ENCODE measurements at places on chromosomes 2 and 18.

GRCh38 chr2:12320991-12321641, 395.6 kb upstream of the TRIB2 start:
- DNase-seq = no peak

DNA sequence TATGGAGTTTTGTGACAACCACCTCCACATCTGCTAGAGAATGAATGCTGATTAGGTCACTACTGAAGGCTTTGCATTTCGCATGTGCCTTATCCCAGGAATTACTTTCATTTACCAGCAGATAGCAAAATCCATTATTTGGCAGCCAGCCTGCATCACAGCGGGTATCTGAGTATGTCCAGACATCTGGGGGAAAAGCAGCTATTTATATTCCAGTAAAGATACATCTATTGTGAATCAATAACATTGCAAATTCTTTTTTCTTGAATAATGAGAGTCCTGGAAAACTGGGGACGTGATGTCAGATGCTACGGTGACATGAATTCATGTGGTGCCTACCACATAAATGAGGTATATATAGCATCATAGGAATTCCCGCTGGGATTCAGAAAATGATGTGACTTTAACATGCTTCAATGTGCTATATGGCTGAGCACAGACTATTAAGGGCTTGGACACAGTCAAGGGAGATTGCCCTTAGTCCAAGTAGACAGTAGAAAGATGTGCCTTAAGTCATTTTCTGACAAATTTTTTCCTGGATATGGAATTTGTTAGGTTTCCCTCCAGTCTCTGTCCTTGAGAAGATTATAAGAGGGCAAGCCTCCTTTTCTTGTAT, 84.2 kb upstream of the CD302 start:
- no peak for DNase-seq

GRCh38 chr2:151922845-151923666, 94.8 kb upstream of the ARL5A start:
- DNase-seq = no peak

DNA sequence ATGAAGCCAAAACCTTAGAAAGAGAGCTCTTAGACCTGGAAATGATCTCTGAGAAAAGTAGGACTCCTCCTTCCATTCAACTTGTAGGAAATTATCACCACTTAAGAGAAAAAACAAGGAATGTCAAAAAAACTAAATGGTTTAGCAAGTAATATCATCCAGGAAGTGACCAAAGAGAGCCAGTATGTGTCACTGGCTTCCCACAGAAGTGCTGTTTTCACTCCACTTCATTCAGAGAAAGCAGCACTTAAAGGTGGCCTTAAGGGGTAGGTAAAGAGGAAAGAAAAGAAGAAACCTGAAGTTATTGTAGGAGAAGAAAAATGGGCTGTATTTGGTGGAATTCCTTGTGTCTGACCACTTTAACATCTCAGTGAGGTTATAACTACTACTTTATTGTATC, 414.4 kb upstream of the ETAA1 start:
- no peak for DNase-seq

GRCh38 chr18:54856105-54856646, 27.9 kb downstream of the RAB27B start:
- no peak for DNase-seq

DNA sequence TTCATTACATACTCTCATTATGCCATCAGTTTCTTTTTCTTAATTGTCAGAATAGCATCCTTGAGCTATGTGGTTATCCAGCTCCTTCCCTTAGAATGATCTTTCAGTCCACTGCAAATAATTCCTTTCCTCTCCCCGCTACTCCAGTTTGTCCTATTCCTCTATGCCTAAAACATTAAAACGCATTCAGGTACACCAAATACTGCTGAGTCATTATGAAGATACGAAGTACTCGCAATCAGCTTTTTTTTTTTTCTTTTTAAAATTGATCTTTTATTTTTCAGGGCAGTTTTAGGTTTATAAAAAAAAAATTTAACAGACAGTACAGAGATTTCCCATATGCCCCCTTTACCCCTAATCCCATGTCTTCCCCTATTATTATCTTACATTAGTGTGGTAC, 164.8 kb upstream of the TMEM200C start:
- DNase-seq = no peak

DNA sequence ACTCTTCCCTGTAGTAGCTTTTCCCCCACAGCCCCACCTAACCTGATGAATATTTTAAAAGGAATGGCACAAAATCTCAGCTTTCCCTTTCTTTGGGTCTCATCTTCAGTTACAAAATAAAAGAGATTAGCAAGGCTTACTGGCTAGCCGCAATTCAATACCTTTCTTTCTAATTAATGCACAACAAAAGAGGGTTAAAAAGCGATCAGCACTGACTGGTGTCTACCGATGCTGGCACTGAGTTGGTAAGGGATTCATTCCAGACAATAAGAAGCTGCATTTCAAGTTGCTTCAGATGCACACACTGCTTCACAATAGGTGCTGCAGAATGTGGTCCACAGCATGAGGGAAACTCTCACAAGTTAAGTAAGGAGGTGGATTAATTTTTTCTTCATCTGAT, 41.9 kb downstream of the HDHD2 start:
- no peak for DNase-seq

GRCh38 chr2:36808386-36809068, 112.0 kb downstream of the VIT start:
- no peak for DNase-seq

- peak; percentile 28 for DNase-seq
Observed at GRCh38 chr18:43830947-43831346, 553.7 kb upstream of the SYT4 start.

DNA sequence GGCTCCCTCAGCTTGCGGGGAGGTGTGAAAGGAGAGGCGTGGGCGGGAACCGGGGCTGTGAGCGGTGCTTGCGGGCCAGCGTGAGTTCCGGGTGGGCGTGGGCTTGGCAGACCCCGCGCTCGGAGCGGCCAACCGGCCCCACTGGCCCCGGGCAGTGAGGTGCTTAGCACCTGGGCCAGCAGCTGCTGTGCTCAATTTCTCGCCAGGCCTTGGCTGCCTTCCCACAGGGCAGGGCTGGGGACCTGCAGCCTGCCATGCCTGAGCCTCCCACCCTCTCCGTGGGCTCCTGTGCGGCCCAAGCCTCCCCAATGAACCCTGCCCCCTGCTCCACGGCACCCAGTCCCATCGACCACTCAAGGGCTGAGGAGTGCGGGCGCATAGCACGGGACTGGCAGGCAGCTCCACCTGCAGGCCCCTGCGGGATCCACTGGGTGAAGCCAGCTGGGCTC, 48.2 kb downstream of the RNF138 start:
- DNase-seq = no peak

DNA sequence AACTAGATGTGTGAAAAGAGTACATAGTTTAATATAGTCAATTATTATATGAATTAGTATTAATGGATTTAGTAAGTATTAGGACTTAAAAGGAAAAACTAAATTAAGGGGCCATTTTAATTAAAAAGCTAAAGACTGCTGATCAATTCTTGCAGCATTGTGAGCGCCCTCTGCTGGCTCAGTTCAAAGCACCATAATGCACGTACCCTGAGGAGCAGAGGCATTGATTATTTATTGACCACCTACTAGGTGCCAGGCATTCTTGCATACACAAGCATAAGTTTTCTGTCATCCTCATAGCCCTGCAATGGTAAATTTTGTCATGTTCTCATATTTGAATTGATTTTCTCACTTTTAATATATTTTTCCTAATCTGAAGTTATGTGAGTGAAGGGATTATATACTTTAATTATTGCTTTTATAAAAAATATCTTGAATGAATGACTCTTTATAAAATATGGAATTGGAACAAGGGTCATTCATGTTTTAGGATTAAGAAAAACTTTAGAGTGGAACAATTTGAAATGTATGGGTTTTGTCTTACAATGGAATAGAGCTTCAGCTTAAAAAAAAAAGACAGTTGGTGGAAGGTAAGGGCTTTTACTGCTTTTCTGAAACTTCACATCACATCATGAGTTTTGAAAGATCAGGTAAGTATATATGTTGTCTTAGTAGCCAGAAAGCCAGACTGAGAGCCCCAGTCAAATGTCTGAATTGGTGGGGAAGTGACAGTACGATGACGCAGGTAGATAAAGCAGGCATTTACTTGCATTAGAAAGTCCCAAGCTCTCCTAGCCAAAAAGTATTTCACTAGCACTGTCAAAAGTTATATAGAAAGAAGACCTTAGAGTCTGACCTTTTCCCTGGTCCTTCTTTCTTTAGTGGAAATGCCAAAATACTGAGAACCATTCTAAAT, 9.7 kb downstream of the ITGA4 start:
- no peak for DNase-seq

- no peak for DNase-seq
Observed at GRCh38 chr2:230254152-230254881, 28.8 kb downstream of the SP140 start.

GRCh38 chr18:59142274-59142673, 2.6 kb downstream of the SEC11C start:
- DNase-seq = no peak

DNA sequence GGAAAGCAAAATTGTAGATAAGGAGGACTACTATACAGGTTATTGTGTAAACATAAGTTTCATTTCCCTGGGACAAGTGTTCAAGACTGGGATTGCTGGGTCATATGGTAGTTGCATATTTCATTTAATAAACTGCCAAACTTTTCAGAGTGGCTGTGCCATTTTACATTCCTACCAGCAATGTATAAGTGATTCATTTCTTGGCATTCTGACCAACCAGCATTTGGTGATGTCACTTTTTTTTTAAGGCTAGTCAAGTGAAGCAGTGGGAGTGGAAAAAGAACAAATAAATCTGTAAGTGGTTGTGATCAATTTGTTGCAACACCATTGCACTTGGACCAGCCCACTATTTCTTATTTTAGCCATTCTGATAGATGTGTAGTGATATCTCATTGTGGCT, 5.2 kb upstream of the CHCHD5 start:
- no peak for DNase-seq

- no peak for DNase-seq
Observed at GRCh38 chr2:199588054-199588453, 130.3 kb upstream of the SATB2 start.

- no peak for DNase-seq
Observed at GRCh38 chr18:26497866-26498265, 50.5 kb downstream of the KCTD1 start.

GRCh38 chr2:240129311-240129710, 6.8 kb downstream of the COPS9 start:
- DNase-seq = no peak

- peak; percentile 60 for DNase-seq
Observed at GRCh38 chr2:240556553-240557100, 1.2 kb downstream of the ANKMY1 start.

- no peak for DNase-seq
Observed at GRCh38 chr2:177187631-177188312, 24.8 kb upstream of the HNRNPA3 start.

DNA sequence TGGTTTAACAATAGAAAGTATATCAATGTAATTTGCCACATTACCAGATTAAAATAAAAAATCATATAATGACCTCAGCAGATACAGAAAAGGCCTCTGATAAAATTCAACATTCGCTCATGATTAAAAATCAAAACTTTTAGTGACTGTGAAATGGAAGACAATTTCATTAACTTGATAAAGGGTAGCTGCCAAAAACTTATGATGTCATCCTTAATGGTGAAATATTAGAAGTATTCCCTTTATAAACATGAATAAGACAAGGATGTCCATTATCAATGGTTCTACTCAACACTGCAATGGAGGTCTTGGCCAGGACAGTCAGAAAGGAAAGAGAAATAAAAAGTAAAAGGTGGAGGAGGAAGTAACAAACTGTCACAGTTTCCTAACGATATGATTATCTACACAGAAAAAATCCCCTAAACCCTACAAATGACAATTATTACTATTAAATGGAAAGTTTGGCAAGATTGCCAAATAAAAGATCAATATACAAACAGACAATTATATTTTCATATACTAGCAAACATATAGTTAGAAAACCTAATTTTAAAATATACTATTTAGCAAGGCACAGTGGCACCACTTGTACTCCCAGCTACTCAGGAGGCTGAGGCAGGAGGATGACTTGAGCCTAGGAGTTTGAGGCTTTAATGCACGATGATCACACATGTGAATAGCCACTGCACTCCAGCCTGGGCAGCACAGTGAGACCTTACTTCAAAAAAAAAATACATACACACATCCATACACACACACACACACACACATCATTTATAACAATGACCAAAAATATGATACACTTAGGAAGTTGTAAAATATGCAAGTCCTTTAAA, 12.8 kb downstream of the METTL8 start:
- no peak for DNase-seq

DNA sequence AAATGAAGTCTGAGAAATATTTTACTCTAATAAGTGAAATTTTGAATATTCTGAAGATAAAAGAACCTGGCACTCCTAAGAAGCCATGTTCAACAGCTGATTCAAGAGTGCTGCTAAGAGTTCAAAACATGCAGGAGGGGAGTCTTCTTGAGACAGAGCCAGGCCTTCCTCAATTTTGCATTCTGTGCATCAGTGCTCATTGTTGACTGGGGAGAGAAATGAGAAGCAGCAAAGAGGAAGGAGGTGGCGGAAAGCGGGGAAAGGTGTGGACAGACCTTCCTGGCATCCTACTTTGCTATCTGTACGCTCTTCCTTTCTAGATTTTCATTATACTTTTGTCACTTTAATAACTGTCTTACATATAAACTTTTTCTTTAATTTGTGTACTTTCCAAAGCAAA, 29.7 kb upstream of the TXNDC2 start:
- no peak for DNase-seq

- no peak for DNase-seq
Observed at GRCh38 chr2:166593403-166593802, 99.4 kb upstream of the SCN7A start.

- DNase-seq = no peak
Observed at GRCh38 chr2:29063646-29064345, 10.5 kb downstream of the PCARE start.

DNA sequence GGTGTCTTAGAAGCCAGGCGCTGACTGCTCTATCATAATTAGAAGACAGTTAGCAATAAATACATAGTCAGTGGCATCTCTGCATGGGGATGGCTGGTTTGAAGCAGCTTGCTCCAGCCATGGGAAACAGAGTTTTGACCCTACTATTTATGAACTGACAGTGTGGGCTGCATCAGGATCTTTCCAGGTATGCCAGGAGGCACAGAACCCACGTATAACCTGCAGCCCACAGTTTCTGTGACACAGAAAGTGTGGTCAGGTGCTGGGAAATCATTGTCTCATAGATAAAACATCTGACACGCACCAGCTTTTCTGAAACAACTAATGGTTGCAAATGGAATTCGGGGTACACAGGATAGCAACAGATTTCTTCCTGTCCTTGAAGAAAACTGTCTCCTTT, 34.7 kb downstream of the INPP4A start:
- DNase-seq = no peak
